ENCODE measurements at places on chromosomes 16 and 17.

GRCh38 chr16:11254913-11255736 is 879 bp downstream of the SOCS1 start:
- DNase-seq, result peak; percentile 43

DNA sequence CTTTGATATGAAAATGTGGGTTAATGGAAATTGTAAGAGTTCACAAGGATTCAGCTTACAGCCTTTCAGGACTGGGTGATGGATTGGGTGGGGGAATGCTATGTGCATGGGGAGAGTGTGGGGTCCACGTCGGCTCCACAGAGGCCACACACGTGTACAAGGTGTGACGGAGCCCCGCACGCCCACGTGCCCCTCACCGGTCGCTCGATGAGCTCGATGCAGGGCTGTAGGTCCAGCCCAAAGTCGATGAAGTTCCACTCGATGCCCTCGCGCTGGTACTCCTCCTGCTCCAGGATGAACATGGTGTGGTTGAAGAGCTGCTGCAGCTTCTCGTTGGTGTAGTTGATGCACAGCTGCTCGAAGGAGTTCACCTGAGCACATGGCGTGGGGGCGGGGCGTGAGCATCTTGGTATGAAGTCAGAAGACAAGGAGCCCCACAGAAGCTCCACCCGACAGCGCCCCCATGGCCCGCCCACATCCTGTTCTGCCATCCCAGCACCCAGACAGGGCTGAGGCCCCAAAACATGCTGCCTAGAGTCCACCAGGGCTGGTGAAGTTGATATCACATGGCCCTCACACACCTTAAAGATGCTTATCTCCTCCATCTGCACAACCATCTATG is 99.1 kb downstream of the MYH11 start:
- DNase-seq, result no peak

DNA sequence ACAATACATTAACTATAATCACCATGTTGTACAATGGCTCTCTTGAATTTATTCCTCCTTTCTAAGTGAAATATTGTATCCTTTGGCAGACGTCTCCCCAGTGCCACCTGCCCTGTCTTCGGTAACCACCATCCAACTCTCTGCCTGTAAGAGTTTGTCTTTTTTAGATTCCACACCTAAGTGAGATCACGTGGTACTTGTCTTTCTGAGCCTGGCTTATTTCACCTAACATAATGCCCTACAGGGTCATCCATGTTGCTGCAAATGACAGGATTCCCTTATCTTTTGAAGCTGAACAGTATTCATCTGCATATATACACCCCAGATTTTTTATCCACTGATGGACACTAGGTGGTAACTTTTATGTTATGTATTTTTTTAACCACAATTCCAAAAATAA is 24.2 kb downstream of the ORC6 start:
- DNase-seq, result no peak

DNA sequence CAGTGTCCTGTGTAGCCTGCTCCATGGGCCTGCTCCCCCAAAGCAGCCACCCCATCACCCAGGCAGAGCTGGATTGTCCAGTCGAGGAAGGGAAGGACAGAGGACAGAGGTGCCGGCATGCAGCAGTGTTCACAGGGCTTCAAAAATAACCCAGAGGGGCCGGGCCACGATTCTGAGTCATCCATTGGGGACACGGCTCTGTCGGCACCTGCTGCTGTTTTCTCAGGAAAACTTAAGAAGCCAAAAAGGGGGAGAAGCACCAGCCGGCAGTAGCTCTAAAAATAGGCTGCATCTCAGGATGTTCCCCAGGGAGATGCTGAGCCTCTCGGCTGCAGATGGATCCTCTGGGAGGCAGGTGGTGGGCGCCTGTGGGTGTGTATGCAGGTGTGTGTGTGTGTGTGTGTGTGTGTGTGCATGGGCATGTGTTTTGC is 1.6 kb downstream of the CA7 start:
- DNase-seq, result no peak

DNA sequence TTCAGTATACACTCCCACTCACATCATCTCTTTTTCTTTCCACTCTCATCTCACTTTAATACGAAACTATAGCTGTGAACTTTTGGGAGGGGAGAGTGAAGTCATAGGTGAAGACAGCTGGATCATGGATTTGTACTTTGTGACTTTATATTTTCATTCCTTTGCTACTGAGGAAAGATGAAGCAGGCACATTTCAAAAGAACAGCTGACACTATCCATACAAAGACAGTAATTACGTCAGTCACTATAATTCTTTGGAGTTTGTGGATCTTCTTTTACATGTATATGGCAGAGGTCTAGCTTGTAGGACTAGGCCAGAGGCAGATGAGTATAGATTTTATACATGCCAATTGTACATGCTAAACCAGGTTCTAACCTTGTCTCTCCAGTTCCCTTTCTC is 346.3 kb downstream of the BCAS3 start:
- no peak for DNase-seq

DNA sequence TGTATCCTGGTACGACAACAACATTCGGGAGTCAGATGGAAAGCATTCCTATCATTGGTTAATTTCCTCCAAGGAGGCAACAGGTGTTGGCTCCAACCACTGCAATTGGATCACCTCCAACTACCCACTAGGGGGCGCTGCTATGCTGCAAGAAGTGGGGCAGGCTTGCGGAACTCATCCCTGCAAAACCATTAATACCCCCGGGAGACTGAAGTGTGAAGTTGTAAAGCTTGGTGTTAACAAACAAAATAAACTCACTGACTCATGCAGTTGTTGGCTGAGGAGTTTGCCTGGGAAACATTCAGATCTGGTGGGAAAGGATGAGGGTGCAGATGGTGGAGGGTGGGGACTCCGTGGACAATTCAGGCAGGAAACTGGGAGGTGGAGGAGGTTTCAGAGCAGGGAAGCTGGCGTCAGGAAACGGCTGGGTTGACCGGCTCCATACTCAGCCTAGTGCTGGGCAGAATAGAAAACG is 84.9 kb downstream of the HS3ST2 start:
- peak; percentile 61 for DNase-seq

DNA sequence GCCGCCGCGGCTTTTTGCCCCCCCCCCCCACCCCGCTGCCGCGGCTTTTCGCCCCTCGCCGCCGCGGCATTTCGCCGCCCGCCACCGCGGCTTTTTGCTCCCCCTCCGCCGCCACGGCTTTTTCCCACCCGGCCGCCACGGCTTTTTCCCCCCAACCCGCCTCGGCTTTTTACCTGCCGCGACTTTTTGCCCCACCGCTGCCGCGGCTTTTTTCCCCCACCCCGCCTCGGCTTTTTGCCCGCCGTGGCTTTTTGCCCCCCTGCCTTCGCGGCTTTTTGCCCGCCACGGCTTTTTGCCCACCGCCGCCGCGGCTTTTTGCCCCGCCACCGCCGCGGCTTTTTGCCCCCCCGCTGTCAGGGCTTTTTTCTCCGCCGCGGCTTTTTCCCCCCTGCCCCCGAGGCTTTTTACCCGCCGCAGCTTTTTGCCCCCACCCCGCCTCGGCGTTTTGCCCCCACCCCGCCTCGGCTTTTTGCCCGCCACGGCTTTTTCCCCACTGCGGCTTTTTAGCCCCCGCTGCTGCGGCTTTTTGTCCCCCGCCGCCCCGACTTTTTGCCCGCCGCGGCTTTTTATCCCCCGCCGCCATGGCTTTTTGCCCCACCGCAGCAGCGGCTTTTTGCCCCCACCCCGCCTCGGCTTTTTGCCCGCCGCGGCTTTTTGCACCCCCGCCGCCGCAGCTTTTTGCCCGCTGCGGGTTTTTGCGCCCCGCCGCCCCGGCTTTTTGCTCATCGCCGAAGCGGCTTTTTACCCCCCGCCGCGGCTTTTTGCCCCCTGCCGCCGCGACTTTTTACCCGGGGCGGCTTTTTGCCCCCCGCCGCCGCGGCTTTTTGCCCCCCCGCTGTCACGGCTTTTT is 527.8 kb upstream of the WSB1 start:
- DNase-seq, result no peak

GRCh38 chr17:81870981-81871386 is at the start of gene ARHGDIA:
Gene ARHGDIA, minus strand, starts transcription at chr17:81871337. Its CDS starts 1,407 bp downstream, at chr17:81869930.
- DNase-seq, result no peak
